Mesenteric fat pad (tissue), 1 donor: ENCODE measurements at places on chromosomes 2 and 18.

GRCh38 chr2:233513953-233514655 lies 52.5 kb downstream of the USP40 start:
- DNase-seq: no peak

DNA sequence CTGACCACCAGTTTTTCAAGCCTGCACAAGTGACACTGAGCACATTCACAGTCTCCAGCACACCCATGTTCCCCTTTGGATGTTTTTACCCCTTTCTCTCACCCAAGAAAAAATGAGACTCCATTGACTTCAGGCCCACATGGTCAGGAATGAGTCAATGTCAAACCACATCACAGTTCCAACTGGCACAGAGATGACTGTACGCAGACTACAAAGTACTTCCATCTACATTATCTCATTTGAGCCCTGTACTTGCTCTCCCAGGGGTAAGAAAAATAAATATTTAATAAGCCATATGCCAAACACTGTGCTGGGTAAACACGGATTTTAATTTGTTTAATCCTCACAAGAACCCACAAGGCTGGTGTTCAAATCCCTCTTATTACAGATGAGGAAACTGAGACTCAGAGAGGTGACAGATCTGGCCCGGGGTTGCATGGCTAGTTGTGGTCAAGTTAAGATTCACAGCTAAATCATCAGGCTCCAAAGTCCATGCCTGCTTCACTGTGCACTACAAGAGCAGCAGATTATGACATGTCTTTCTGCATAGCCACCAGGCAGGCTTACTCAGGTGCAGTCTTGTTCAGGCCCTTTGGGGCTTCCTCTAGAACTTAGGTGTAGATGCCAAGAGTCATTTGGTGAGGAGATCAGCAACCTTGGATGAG lies 106.1 kb downstream of the TXNL1 start:
- DNase-seq: no peak

GRCh38 chr2:56313500-56313921 lies 129.7 kb downstream of the CCDC85A start:
- no peak for DNase-seq

DNA sequence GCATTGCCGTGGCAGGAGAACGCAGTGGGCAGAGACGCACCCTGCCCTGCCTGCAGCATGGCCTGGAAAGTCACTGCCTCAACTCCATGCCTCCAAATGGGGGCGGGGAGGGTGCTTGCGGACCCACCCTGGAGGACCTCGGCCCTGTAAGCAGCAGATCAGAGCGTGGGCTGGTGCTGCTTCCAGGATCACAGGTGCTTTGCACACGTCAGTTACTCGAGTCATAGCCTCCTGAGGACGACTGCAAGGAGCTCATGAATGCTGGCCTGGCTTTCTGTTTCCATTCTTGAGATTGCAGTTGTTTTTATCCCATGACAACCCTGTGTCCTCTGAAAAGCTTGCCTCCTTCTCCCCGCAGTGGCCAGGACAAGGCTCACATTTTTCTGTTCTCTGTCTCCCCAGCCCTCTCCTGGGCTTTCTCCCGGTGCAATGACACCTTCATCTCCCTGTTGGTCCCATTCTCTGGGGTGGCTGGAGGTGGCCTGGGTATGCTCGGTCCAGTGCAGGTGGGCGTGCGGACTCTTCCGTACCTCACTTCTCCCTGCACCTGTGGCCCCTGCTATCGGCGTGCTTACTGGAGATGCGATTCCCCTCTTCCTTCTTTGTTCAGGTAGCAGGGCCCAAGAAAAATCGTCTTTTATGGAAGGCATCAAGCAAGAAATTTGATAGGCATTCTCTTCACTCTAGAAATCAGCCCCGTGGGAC lies 208.0 kb downstream of the GBX2 start:
- peak; percentile 77 for DNase-seq

GRCh38 chr2:38387887-38388286 lies 10.8 kb upstream of the ATL2 start:
- DNase-seq: no peak

DNA sequence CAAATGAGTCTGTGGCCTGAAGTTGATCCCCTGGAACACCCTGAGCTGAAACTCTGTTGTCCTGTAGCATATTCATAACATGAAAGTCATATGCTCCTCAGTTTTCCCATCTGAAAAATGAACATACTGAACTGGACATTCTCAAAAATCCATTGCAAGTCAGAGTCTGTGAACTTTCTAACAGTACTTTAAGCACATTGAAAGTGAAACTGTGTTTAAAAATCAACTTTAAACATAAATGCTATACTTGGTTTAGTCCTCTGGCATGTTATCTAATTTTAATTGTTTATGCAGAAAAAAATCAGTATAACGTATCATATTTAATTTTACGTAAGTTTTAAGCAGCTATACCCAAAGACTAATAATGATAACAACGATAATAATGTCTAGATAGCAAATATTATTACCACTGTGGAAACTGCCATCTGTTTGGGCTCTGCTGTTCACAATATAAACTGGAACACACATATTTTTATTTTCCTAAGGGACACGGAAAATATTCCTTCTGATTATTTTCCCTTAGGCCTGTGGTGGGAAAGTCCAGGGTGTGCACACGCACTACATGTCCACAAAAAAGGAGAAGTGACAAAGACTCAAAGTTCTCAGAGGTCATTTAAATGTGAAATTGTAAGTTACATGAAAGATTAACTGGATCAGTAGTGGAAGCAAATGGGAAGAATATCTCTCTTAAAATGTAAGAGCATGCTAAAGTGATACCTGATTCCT lies 56.1 kb upstream of the TTN start:
- no peak for DNase-seq

- no peak for DNase-seq
These were observed 153.2 kb upstream of the ETAA1 start for GRCh38 chr2:67243919-67244318.

GRCh38 chr18:48663931-48664847 lies 125.4 kb downstream of the CTIF start:
- peak; percentile 91 for DNase-seq

DNA sequence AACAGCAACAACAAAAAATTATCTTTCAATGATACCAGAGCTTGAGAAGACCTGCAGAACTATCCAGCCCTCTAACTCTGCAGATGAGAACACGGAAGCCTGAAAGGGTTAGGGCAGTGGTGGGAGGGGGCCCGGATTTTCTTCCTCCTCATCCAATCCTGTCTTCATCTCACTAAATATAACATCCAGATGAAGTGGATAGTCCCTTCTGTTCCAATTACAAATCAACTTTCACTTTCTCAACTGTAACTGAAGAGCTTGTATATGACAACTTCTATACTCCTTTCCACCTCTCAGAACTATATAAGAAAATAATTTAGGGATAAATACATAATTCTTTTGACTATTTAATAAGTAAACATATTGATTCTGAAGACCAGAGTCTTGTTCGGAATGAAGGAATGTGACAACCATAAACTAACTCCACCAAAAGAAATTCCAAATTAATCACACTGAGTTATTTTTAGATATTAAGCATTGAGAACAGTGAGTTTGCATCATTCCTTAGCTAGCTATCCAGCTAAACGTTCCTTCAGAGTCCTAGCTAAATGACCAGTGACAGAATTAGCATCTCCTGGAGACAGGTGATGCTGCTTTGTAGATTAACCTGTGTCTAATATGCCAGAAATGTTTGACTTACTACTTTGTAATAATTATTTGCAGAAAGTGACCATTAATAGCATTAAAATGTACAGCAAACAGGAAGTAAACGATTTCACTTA lies 32.7 kb downstream of the SFT2D3 start:
- no peak for DNase-seq

DNA sequence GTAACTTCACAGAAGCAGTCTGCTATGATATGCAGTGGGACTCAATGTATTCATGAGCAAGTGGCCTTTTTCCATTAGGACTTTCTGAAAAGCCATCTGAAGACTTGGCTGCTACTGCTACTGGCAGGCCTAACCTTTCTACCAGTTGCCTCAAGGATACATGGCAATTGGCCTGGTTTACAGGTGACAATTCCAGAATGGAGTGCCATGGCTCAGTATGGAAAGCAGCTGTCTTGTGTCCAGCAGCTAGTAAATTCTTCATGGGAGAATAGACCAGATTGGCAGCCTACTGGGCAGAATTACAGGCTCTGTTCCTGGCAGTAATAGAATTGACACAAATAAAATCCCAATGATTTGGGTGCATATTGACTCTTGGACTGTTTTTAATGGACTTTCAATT lies 12.6 kb upstream of the TMX3 start:
- no peak for DNase-seq

- no peak for DNase-seq
These were observed 142.3 kb upstream of the HAAO start for GRCh38 chr2:42934580-42935186.

DNA sequence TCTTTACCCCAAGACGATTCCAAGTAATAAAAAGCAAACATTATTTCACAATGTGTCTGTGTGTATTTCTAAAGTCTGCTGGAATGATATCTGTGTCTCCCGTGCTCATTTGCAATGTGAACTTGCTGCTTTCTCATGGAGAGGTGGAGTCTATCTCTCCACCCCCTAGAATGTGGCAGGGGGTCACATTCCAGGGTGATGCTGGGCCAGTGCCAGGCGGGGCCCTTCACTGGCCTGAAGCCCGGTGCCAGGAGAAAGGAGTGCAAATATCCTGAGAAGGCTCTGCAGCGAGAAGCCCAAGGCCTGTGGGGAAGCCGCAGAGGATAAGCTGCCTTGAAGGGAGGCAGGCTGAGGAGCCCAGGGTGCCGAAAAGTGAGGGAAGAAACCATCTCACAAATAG lies 26.8 kb upstream of the LDLRAD4 start:
- no peak for DNase-seq

- no peak for DNase-seq
These were observed 449.1 kb downstream of the PIK3C3 start for GRCh38 chr18:42404151-42404550.

DNA sequence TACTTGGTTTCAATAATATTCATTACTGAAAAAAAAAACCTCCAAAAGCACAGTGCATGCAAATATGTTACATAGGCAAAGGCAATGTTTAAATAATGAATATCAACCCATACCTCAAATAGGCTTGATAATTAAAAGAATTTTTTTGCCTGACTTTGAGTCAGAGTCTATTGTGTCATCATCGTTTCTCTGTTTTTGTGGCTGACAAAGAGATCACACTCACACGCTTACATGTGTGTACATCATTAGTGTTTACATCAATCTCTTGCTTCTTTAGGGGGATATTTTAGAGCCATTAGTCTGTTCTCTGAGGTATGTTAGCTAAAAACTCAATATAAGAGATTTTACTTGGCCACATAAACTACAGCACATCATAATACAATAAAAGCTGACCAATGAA lies 150.3 kb upstream of the MMADHC start:
- DNase-seq: no peak

GRCh38 chr2:150188177-150188576 lies 299.3 kb downstream of the RND3 start:
- no peak for DNase-seq

GRCh38 chr2:75516378-75517360 lies 44.1 kb downstream of the EVA1A start:
- no peak for DNase-seq

- DNase-seq: no peak
These were observed 39.9 kb upstream of the SP3 start for GRCh38 chr2:174004905-174005605.

DNA sequence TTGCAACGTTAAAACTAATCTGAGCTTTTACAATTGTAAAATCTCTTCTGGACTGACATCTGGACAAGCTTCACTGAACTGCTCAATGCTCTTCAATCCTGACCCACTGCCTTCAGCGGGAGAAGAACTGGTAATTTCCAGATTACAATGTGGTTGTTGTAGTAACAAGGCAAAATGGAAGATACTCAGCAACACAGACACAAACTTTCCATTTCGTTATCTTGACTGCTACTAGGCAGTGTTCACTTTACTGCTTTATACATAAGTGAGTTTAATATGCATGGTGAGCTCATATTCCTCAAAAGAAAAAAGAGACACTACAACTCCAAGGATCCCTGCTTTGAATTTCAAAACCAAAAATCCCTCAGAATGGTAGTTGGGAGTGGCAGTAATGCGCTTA lies 51.9 kb downstream of the GRB14 start:
- no peak for DNase-seq

GRCh38 chr2:168740788-168741187 lies 61.6 kb upstream of the NOSTRIN start:
- no peak for DNase-seq

GRCh38 chr2:98749066-98749450 lies 18.1 kb upstream of the MGAT4A start:
- no peak for DNase-seq

- no peak for DNase-seq
These were observed 249.1 kb downstream of the FAM210A start for GRCh38 chr18:13477147-13477683.

- DNase-seq: no peak
These were observed 481 bp downstream of the TMEM177 start for GRCh38 chr2:119679526-119679837.

GRCh38 chr18:45353530-45353929 lies 261.7 kb upstream of the SLC14A2 start:
- DNase-seq: no peak

DNA sequence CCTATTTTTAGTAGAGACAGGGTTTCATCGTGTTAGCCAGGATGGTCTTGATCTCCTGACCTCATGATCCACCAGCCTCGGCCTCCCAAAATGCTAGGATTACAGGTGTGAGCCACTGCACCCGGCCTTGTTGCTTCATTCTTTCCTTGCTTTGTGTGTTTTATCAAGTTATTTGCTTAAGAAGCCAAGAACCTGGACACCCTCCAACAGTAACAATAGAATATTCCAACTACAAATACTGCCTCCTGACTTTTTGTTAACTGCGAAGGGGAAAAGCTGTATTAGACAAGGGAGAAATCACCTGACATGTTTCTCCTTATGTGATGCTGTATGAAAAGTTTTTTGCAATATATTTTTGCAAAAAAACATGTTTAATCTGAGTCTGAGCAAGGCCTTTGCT lies 297.2 kb downstream of the NCKAP5 start:
- no peak for DNase-seq

GRCh38 chr2:109209412-109209811 lies 80.4 kb downstream of the SH3RF3 start:
- DNase-seq: no peak

GRCh38 chr18:39969803-39970494 lies 1985.1 kb upstream of the PIK3C3 start:
- no peak for DNase-seq

GRCh38 chr2:16045653-16046352 lies 105.5 kb downstream of the MYCN start:
- no peak for DNase-seq

- DNase-seq: no peak
These were observed 136.0 kb upstream of the ITGB6 start for GRCh38 chr2:160336105-160336504.

- no peak for DNase-seq
These were observed 24.9 kb downstream of the BIN1 start for GRCh38 chr2:127081826-127082633.

DNA sequence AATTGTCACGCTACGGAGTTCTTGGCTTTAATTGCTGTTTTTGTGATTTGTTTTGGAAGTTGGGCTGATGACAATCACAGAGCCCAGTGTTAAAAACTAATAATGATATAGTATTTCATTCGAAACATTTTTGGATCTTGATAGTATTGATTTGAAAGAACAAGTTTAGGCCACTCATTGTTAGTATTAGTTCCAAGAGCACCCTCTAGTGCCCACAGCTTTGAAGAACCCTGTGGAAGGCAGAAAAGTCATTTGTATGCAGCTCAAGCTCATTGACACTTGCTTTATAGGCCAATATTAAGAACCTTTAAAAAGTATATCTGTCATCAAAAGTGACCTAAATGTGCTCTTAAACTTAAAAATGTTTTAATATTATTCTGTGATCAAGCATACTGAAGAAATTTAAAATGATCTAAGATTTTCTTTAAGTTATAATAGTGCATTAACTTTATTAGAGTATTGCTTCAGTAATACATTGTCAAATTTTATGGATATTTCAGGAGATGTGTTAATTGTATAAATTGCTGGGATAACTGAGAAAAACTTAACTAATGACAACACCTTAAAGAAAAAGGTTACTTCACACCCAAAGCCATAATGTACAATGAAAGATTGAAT lies 191.0 kb downstream of the GRB14 start:
- no peak for DNase-seq
